ENCODE measurements at places on chromosomes 16 and 17.

DNA sequence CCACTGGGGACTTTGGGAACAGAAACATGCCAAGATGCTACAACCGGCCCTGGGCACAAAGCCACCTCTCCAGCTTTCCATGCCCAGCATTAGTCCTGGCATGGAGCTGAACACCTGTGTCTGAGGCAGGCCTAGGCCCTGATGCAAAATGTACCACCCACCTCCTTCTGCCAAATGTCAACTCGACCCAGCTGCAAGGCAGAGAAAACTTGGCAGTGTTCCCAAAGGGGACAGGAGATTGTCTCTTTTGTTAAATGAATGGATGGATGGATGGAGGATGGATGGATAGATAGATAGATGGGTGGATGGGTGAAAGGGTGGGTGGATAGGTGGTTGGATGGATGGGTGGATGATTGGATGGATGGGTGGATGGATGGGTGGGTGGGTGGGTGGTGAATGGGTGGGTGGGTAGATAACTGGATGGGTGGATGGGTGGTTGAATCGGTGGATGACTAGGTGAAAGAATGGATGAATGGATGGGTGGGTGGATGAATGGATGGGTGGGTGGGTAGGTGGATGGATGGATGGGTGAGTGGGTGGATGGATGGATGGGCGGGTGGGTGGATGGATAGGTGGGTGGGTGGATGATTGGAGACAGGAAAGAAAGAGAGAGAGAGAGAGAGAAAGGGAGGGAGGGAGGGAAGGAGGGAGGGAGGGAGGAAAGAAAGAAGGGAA, 73.4 kb upstream of the TNRC6C start:
- DNase-seq = no peak

DNA sequence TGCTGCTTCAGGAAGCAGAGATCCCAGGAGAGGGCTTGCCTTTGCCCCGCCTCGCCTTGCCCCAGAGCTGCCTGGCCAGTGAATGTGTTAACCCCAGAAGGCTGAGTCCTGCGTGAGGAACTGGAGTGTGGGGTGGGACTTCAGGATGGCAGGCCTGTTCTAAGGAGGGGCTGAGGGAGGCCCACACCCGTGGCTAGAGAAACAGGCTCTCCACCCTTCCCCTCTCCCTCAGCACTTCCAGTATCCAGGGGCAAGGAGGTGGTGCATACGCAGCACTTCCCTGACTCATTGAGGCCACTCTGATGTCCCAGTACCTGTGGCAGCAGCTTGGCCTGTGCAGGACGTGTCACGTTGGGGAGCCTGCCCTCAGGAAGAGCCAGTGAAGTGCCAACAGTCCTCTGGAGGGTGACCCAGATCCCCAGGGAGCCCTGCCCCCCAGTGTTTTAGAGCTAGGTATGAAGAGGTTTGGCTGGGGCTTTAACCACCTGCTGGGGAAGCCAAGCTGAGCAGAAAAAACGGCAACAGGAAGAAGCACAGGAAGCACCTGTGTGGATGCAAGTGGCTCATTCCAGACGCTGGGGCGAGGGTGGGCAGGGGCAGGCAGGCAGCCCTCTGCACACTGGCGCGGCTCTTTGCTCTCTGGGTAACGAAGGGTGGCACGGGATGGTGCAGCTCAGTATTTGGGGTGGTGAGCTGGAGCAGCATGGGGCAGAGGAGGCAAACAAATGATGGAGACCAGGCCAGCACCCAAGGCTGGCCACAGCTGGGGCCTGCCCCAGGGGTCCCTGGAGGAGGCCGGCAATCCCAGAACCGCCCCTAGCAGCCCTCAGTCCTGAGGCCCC, 14.7 kb upstream of the CTCF start:
- peak; percentile 78 for DNase-seq

GRCh38 chr17:51721730-51722129, 436.8 kb downstream of the CA10 start:
- no peak for DNase-seq

DNA sequence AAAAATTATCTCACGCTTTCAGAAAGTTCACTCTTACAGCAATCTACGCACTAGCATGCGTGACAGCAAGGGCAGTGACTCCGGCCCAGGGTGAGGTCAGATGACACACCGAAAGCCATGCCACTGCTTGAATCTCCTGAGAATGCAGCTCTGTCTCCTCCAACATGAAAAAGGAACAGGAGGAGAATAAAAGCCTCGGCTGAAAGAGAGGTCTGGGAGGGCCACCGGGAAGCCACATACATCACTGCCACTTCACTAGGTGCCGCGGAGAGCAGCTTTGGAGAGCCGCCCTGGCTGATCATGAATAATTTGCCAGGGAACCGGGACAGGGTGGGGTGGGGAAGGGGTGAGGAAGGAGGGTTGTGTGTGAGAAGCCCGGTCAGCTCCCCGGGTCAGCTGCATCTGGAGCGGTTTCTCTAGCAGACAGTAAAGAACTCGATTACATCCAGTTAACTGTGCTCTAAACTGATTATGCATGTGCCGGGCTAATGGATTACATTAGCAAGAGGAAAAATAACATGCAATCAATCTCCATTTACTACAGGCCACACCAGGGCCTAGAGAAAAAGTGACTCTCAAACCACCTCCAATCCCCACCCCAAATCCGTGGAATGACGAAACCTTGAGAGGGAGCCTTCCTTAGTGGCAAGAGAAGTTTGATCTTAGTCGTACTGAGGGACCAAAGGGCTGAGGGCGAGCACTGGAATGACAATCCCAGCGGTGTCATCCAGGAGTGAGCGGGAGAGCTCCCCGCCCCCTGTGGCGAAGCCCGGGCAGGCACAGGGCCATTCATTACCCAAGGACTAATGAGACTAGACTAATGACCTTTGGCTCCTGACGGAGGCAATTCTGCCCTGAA, 100.3 kb downstream of the ZFHX3 start:
- no peak for DNase-seq

DNA sequence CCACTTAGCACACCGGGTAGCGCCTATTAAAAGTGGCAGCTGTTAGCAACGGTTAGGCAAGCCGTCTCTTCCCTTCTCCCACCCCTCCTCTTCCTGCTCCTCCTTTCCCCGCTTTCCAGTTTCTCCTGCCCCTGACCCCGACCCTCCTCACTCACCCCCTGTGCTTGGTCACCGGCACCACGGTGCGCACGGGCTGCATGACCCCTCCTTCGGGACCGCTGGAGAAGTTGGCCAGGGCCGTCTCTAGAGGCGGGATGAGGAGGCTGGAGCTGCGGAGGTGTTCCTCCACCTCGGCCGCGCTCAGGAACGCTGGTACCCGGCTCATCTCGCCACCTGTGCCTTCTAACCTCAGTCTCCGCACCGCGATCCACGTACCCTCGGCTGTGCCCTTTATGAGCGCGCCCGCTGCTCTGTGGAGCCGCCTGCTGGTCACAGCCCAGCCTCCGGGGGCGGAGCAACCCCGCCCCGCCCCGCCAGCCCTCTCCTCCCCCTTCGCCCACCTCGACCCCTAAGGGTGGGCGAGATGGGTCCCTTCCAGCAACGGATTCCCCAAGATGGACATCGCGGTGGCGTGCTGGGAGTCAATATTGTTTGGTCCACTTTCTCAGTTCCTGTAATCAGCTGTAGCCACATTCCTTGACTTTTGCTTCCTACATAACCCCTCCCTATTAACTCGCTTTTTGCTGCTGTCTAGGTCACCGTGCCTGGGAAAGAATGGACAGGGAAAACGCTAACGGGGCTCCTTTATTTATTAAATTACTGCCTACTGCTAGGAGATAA, at the start of gene CRYM:
CRYM (minus strand) TSS at position 364 of the 780 bp plus-strand sequence; CDS start at position 325, 39 bp downstream.
- DNase-seq = peak; percentile 66
